ENCODE measurements at places on chromosomes 5 and 9.

GRCh38 chr5:74262544-74263207 lies 377.9 kb downstream of the ENC1 start:
- DNase-seq = no peak

DNA sequence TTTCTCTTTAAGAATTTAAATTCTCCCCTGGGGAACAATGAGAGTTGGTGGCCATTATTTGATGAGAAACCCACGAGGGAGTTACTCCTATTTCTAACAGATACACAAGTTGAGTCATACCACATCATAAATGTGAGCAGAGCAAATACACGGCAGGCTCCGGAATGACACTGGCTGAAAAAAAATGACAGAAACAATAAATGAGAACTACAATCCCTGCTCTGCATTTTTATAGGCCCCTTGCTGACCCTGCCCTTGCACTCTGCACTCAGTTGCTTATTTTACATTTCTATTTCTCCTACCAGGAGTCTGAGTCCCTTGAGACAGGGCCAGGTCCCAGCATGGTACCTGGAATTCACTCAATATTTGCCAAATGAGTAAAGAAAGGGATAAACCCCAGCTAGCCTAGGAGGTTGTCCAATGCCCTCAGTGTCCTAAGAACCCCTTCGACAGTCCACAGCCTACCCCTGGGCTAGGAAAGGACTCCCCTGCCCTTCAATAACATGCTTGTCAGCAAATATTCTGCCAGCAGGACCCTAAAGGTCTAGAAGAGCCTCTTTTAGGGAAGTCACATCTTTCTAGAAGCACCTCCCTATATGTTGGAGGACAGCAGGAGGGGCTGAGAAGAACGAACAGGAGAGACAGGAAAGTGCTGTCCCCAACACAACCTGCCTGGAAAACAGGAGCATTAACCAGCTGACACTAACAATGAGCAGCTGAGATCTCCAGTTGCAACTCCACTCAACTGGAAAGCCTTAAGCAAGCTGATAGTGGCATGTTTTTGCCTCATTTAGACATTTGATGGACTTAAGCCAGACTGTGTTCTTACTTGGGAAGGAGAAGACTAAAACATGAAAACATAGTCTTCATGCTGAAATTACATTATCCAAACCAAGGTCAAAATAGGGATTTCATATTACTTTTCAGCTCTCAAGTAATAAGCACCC lies 191.2 kb downstream of the ACTL7B start:
- no peak for DNase-seq

- DNase-seq = no peak
Measured at GRCh38 chr5:180113660-180114303, 42.2 kb upstream of the RNF130 start.

- no peak for DNase-seq
Measured at GRCh38 chr9:118954857-118955256, 414.4 kb downstream of the BRINP1 start.

GRCh38 chr5:126483156-126483555 lies 59.9 kb downstream of the GRAMD2B start:
- DNase-seq = peak; percentile 54

DNA sequence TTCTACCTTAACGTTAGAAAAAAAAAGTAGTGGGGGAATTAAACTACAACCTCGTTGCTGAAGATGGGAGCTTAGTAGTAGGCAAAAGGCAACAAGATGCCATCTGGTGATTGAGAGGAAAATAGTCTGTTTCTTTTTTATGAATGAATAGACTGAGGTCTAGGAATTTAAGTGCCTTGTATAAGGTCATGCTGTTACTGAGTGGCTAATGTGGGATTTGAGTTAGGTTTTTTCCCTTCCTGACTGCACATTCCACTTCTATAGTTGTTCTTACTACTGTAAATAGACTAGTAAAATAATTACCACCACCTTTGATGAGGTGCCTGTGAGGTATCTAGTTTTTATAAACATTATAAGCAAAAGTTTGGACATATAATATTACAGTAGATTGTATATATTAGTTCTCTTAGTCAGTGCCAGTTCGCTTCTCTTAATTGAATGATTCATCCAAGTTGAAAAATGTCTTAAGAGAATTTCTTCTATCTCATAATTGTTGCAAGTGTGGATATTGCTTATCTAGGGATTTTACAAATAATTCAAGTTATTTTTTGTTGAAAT lies 19.1 kb downstream of the FSD1L start:
- peak; percentile 89 for DNase-seq

DNA sequence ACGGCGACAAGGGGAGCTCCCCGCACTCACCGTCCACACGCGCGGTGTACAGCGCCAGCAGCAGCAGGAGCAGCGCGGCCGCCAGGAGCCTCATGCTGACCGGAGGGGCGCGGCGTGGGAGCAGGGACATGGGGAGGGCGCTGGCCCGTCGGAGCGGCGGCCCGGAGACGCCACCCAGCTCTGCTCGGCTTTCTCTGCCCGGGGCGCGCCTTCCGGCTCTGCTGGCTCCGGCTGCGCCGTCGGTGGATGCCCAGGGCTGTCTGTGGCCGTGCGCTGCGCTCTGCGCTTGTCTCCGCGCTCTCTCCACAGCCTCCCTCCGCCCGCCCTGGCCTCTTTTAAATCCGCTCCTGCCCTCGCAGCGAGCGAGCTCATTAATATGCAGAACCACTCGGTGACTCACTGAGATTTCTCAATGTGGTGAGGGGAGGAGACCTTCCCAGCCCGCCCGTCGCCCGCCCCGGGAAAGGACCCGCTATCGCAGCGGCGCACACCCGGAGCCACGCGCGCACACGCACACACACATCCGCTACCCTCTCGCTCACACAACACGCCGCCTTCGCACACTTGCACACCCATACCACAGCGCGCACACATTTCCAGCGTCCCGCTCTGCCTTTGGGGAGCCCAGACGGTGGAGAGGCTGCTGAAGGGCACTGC lies at the start of gene CXCL14:
Gene CXCL14, minus strand, starts transcription at position 307 of the 657 bp plus-strand sequence. Its CDS starts 213 bp downstream, at position 94.
- peak; percentile 49 for DNase-seq

GRCh38 chr5:2901511-2901910 lies 150.0 kb upstream of the IRX2 start:
- no peak for DNase-seq

DNA sequence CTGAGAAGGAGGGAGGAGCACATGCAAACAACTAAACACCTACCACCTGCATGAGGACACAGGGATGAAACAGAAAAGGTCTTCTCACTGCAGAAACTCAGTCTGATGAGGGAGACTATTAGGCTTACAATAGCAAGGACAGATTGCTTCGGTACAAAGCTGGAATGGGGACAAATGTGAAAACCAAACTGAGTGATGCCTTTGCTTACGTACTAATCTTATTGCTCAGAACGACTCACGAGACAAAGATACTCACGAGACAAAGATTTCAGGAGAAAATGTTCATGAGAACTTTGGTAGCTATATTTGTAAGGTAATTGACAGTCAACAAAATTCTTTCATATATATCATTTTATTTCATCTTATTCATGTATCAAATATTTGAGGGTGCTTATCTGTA lies 71.9 kb upstream of the TAF1L start:
- DNase-seq = peak; percentile 35

DNA sequence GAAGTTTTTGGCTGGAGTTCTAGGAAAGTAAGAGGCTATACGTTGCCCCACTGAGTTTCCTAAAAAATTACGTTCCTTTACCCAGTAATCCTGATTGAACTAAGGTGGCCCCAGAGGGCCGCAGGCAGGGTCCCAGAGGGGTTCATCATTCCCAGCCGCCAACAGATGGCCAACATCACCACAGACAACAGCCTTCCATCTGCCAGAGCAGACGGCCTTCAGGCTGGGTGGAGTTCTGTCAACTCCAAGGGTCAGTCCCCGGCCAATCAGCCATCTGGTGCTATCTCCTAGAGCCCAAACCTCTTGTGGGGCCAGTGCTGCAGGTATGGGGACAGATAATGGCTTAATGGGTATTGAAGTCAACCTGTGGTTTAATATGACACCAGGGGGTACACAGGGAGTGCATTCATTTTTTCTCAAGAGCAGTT lies 30.4 kb downstream of the TBC1D2 start:
- DNase-seq = no peak
